ENCODE measurements at places on chromosomes 2 and 18. TPM values are rescaled to one million over a fixed set of nuclear protein-coding genes. Genes with fewer than 3 reads are reported as not detected.

DSG4 gene
- total RNA-seq = not detected

SLC8A1 gene
- 160 TPM for total RNA-seq

TM4SF20 gene
- total RNA-seq = not detected

PRKAG3 gene
- not detected for total RNA-seq

UGT1A5 gene
- total RNA-seq = not detected

SMYD1 gene
- total RNA-seq = not detected

CYRIA gene
- 199 TPM for total RNA-seq

ALK gene
- total RNA-seq = 2.5 TPM

ASAP2 gene
- 72.6 TPM for total RNA-seq

RSAD2 gene
- total RNA-seq = 5.9 TPM

VAMP5 gene
- not detected for total RNA-seq

LRRTM1 gene
- 13.8 TPM for total RNA-seq

CPLX4 gene
- not detected for total RNA-seq

CIB4 gene
- total RNA-seq = not detected

NDC80 gene
- 8.8 TPM for total RNA-seq

DUSP19 gene
- total RNA-seq = 9.7 TPM

C18orf54 gene
- 13.5 TPM for total RNA-seq

GALNT5 gene
- total RNA-seq = under 0.01 TPM

CCDC88A gene
- total RNA-seq = 781 TPM

AGXT gene
- not detected for total RNA-seq

FSHR gene
- total RNA-seq = not detected

FTCDNL1 gene
- total RNA-seq = 3.1 TPM

CDK5R2 gene
- total RNA-seq = 11.9 TPM

COL4A4 gene
- 0.94 TPM for total RNA-seq

LYG2 gene
- not detected for total RNA-seq

ATP6V1C2 gene
- 2.8 TPM for total RNA-seq

PLEKHB2 gene
- 110 TPM for total RNA-seq

RELCH gene
- total RNA-seq = 133 TPM

PTPRN gene
- total RNA-seq = 30.7 TPM
